NCI-H82 (cell line): ENCODE measurements at places on chromosomes 5 and 9.

DNA sequence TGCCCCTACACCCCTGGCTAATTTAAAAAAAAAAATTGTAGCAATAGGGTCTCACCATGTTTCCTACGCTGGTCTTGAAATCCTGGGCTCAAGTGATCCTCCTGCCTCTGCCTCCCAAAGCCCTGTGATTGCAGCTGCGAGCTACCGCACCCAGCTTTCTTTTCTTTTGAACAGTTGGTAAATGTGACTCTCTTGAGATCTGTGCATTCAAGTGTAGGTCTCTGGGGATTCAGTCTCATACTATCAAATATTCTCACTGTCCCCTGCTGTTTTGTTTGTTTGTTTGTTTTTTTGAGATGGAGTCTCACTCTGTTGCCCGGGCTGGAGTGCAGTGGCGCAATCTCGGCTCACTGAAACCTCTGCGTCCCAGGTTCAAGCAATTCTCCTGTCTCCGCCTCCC lies 42.3 kb upstream of the CXXC5 start:
- no peak for DNase-seq

DNA sequence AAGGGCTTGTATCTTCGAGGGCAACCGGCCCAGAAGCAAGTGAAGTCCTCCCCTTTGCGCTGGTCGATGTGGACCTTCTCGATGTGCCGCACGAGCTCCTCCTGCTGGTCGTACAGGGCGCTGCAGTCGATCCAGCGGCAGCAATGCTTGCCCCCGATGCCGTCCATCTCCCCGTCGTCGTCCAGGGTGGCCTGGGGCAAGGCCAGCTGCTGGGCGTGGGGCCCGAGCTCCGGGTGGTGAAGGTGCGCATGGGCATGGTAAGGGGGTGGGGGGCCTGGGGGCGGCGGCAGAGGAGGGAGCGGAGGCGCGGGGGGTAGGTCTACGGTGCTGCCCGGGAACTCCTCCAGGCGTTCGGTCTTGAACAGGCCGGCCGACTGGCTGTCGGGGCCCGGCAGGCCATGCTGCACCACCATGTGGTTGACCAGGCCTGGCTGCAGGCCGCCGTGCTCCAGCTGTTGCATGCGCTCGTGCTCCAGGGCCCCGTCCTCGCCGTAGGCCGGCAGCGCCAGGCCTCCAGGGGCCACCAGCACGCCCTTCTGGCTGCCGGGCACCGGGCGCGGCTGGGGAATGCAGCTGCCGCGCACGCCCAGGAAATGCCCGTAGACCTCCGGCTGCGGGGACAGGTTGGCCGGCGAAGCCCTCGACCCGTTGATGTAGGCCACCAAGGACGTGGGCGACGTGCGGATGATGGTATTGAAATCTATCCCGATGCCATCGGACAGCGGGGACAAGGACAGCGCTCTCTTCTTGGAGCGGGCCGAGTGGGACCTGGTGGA lies 181.8 kb downstream of the GLIS3 start:
- DNase-seq: peak; percentile 26

DNA sequence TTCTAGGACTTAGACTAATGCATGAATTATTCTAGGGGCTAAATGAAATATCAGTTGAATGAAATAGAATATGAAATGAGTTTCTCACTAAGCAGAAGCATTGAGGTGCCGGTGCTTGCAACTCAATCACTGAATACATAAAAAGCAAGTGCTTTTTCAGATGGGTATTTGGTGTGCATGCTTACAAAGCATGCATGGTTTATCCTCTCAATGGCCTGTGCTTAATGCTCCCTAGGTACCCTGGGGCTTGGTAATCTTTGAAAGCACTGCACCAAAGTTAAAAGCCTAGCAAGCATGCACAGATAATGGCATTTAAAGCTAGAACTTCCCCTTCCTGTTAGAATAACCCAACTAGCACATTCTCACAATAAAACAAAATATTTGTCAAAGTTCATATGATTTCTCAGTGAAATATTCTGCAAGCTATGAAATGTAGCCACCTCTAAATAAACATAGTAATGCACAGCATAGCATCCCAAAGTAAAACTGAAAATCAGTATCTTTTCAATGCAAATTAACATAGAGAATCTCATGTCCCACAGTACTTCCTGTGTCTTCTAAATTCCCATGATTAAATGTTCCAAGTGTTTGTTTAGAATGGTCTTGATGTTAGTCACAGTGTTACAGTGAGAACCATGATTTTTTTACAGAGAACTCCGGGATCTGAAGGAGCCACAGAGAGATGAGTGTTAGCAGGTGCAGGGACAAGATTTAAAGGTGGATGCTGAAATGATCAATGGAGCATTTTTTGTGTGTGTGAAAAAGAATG lies 143.4 kb upstream of the CDH6 start:
- DNase-seq: no peak

DNA sequence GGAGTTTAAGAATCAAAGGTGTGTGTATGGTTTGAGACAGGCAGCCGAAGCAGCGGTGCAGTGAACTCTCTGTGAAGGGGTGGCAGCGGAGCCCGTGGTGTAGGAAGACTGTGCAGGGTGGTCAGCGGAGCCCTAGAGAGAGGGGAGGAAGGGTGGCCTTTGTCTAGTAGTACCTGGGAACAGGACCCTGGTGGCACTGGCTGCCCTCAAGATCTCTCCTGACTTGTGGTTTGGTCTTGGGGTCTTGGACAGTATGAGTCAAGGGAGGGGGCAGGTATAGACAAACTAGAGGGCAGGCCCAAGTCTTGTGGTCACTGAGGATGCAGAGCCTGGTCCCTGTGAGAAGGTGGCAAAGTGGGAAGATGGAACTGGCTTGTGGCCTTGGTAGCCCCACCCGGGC lies 7.1 kb upstream of the NKX2-5 start:
- DNase-seq: no peak

DNA sequence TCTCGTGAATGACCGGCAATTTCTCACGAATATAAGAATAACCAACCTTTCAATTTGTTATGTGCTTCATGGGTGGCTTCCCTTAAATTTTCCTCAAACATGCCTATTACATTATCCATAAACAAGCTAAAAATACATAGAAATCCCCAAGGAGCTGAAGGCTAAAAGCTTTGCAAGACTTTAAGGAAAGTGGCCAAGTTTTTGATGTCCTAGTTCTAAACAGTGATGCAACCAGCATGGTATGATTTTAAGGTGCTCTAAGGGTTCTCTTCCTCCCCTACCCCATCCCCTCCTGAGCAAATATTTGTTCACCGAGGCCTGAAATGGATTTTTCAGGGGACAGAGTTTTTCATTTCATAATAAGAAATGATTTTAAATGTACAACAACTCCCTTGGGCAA lies 79.8 kb downstream of the RGS7BP start:
- no peak for DNase-seq

GRCh38 chr9:121666294-121666693 lies 14.9 kb downstream of the DAB2IP start:
- no peak for DNase-seq
